Stimulated activated CD4-positive, alpha-beta T cell treated with anti-CD3 and anti-CD28 coated beads, Interleukin-1b, Interleukin-23, amount 100 ng/mL, for 1 hour (primary cell): ENCODE measurements at places on chromosomes 1 and 21.

- no peak for DNase-seq
These were observed 210.2 kb downstream of the GREM2 start for GRCh38 chr1:240401731-240402130.

GRCh38 chr21:19609611-19610010 is 1206.0 kb upstream of the TMPRSS15 start:
- DNase-seq = no peak

DNA sequence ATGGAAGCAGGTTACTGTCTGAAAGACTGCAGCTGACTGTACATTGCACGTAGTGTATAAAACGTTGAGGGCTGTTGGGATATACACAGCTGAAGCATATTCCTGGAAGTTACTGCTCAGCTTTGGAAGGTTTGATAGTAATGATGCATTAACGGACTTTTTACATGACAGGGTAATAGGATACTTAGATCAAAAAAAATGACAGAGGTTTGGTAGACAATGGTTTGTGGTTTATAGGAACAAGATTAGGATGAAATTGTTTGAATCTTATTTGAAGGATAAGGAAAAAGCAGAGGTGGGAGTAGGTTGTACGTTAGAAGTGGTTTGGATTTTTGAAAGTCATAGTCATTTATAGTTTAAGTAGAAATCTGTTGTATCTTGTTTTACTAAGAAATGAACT is 33.0 kb downstream of the ADGRL2 start:
- DNase-seq = no peak

DNA sequence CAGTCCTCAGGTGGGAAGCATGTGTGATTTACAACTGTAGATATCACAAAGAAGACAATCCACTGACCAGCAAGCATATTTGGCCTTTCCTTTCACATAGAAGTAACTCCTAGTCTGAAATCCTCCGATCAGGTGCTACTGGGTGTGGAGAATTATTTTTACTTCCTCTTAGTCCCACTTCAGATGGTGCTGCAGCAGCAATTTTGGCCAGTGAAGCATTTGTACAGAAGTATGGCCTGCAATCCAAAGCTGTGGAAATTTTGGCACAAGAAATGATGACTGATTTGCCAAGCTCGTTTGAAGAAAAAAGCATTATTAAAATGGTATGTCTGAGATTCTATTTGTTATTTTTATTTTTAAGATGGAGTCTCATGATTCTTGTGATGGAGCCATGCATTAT is 51.0 kb downstream of the SCP2 start:
- DNase-seq = no peak

- no peak for DNase-seq
These were observed 4.2 kb downstream of the SH2D2A start for GRCh38 chr1:156812293-156812990.

DNA sequence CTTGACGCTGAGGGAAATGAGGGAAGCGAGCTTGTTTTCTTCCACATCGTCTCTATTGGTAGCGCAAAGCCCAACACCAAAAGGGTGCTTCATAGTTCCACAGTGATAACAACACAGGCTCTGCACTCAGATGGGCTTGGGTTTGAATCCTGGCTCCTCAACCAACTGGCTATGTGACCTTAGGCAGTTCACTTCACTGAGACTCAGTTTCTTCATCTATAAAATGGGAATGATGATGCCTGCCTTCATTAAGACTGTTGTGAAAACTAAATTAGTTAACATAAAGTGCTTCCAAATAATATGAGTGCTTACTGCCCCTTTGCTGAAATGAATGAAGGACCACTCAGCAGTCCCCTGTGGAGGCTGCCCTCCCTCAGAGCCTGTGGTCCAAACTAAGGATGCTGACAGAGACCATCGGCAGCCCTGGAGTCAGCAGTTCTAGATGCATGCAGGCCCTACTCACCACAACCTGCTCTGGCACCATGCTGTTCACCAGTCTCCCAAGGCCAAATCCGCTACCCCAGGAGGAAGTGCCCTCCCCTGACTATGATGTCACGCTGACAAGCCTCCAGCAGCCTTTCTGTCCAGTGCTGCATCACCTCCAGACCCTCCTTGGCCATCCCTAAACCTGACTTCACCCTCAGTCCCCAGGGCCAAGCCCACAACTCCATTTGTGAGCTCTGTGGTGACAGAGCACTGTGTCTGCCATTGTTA is 30.7 kb downstream of the DMAP1 start:
- no peak for DNase-seq

DNA sequence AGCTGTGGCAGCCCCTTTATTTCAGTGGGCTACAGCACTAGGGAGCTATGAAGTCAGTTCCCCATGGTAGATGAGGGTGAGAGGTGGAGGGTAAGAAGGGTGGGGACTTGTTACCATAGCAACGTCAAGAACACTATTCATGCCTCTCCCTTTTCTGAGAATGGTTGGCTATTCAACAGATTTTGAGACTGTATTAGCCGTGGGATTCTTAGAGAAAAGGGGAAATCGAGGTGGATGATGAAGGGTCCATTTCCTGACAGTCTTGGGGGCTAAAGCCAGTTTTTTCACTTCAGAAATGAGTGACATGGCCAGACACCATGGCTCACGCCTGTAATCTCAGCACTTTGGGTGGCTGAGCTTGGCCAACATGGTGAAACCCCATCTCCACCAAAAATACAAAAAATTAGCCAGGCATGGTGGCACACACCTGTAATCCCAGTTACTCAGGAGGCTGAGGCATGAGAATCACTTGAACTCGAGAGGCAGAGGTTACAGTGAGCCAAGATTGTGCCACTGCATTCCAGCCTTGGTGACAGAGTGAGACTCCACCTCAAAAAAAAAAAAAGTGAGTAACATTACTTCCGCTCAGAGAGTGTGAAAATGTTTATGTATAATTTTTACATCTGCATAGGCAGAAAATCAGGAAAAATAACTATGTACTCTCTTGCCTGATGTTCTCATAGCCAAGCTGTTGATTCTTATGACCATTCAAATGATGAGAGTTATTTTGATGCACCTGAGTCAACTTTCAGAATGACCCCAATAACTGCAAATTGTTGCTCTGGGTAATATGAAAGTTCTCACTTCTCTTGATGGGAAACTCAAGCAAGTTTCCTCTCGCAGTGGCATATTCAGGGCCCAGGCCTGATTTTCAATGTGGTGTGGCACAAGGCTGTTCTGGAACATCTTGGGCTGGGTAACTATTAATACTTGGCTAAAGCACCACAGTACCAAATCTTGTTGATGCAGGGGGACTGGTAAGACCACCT is 23.2 kb upstream of the RGSL1 start:
- no peak for DNase-seq

GRCh38 chr1:109543283-109543987 is 3.8 kb downstream of the GPR61 start:
- DNase-seq = no peak

DNA sequence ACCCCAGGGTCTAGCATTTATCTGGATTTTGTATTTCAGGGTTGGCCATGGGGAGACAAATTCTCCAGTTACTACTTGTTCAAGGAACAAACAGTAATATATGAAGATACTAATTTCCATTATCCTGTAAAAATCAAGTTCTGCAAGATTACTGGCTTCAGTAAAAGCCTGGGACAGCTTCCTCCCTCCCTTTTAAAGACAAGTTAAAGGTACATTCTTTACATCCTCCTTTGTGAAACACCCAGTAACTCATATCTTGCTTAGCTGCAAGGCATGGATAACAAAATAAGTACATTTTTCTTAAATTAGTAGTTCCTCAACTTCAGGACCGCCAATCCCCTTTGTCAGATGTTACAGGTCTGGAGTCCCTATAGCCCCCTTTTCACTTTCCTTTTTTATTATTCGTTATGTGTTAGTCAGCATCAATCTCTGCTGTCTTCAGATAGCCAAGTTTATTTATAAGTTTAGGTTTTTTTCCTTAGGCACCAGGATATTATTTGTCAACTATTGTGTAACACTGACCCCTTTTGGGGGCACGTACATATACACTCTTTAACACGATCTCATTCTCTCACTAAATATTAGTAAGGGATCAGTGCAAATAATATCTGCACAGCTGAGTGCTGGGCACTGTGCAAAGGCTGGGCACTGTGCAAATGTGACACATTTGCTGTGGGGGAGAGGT is 9.8 kb downstream of the ERRFI1 start:
- DNase-seq = no peak

GRCh38 chr1:156448134-156448967 is 52.2 kb downstream of the MEF2D start:
- DNase-seq = no peak

- no peak for DNase-seq
These were observed 40.7 kb downstream of the CASQ2 start for GRCh38 chr1:115727706-115728249.

DNA sequence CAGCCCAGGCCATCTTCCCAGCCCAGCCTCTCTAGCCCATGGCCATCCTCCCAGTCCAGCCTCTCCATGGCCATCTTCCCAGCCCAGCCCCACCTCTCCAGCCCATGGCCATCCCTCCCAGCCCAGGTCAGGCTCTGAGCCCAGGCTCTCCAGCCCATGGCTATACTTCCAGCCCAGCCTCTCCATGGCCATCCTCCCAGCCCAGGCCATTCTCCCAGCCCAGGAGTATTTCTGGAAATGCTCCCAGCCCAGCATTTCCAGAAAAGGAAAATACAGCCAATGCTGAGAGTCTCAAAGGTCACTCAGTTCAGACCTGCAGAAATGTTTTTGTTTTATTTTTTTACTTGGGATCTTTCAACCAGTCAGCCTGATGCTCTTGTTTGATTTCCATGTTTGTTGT is 70.0 kb upstream of the ZNF281 start:
- DNase-seq = no peak

DNA sequence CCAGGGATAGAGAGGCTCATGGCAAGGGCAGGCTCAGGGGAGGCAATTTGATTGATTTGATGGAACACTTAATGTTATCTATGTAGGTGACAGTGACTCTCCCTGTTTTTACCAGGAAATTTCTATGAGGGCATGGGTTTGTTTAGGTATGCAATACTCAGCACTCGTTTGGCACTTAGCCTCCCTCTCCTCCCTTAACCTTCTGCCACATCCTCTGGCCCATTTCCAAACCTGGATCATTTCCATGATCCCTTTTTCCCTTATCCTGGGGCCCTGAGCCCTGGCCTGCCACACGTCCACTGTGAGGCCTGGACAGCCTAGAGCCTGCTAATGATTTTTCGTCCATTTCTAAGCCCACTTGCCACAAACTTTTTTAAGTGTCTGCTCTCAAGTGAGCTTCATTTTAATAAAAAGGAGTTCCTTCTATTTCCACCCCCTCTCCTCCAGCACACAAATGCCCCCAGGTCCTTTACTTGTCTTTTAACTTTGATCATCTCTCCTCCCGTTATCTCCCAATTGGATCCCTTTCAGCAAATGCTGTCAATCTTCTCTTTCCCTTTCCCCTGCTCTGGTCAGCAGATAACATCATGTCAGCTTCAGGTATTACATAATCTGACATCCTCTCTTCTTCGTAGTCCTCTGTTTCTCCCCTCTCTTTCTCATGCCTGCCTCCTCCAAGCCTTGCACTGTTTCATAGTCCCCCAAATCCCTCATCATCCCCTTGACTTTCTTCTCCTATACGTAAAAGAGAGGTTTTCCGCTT is 37.8 kb upstream of the GADD45A start:
- no peak for DNase-seq

GRCh38 chr1:84851839-84852238 is 41.2 kb downstream of the LPAR3 start:
- no peak for DNase-seq

DNA sequence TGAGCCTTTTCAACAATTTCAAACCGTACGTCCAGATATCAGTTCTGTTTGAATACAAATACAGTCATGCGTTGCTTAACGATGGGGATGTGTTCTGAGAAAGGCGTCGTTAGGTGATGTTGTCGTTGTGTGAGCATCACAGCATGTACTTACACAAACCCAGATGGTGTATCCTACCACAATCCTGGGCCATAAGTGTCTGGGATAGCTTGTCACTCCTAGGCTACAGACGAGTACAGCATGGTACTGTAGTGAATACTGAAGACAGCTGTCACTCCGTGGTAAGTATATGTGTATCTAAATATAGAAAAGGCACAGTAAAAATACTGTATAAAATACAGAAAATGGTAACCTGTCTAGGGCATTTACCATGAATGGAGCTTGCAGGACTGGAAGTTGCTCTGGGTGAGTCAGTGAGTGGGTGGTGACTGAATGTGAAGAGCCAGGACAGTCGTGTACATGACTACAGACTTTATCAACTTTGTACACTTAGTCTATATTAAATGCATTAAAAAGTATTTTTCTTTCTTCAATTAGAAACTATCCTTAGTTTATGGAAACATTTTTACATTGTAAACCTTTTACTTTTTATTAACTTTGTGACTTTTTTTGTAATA is 10.5 kb upstream of the OR2W3 start:
- no peak for DNase-seq

DNA sequence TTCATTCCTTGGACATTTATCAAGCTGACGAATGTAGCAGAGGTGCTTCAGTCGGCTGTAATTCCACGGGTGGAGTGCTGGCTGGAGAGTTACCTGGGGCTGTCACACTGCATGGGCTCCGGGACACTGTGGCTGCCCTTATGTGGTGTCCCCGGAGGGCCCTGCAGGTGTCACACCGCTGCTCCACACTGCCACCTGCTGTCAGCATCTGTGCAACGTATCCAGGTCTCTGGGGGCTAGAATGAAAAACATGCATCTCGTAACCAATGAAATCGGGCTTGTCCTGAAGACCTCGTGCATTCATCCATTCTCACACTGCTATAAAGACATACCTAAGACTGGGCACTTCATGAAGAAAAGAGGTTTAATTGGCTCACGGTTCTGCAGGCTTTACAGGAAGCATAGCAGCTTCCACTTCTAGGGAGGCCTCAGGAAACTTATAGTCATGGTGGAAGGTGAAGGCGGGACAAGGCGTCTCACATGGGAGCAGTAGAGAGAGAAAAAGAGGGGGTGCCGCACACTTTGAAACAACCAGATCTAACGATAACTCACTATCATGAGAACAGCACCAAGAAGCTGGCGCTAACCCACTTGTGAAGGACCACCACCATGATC is 46.7 kb upstream of the PCBP3 start:
- DNase-seq = peak; percentile 80

DNA sequence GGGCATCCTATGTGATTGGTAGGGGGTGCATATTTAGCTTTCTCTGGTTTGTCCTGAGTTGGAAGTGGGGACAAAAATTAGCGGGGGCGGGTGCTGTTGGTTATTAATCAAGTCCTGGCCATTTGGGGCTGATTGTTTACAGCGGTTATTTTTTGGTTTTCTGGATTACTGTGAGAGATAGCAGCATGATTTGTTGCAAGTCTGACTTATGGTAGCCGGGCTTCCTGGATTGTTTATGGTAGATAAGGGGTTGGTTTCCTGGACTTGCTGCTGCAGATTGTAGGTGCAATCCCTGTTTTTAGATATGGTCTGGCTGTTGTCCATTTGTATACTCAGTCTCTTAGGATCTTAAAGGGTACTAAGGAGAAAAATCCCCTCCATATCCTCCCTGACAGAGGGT is 12.1 kb upstream of the PROK1 start:
- no peak for DNase-seq
